CD8-positive, alpha-beta memory T cell (primary cell): ENCODE measurements at places on chromosomes 3 and 15. TPM values are rescaled to one million over a fixed set of nuclear protein-coding genes. Genes with fewer than 3 reads are reported as not detected.
A peak's percentile ranks its signal among the peaks of the same experiment; 100 is the strongest.

- no peak for DNase-seq
- no peak overlapping the region for H3K27ac ChIP-seq
Observed at GRCh38 chr3:39294446-39295183, 14.8 kb upstream of the CX3CR1 start.

The SPSB4 gene
- not detected for total RNA-seq

The STRIT1 gene
- not detected for total RNA-seq

GRCh38 chr3:21159543-21159906, 591.5 kb downstream of the ZNF385D start:
- no peaks in the 10 kb centered on the region for H3K4me1 ChIP-seq
- H3K27ac ChIP-seq = no peak overlapping the region
- no peak for DNase-seq
- no peaks in the 10 kb centered on the region for H3K36me3 ChIP-seq
- no peak overlapping the region for H3K4me3 ChIP-seq

The ZMYND10 gene
- total RNA-seq = 1.3 TPM

The SLC2A2 gene
- not detected for total RNA-seq

DNA sequence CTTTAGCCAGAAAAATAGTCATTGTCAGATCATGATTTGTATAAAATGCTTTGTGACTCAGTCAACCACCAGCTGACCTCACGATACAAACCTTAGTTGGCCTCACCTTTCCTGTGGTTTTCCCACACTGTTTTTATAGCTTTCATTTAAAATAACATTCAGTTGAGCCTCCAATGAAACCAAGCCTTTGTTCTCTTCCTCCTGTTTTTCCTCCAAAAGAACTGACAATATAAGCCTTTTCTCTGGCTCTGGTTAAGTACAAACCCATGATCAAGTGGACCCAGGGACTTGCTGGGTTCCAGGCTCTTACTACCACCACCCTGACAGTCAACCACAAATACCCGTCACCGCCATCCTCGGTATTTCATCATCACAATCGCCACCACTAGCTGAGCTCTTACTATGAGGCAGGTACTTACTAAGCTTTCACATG, 81.7 kb downstream of the TAMM41 start:
- peaks cover 2% of the 10 kb centered on the region for H3K4me1 ChIP-seq
- peaks cover 3% of the 10 kb centered on the region for H3K27me3 ChIP-seq
- H3K36me3 ChIP-seq = no peaks in the 10 kb centered on the region
- H3K4me3 ChIP-seq = no peak overlapping the region
- DNase-seq = no peak

The ROBO1 gene
- 0.59 TPM for total RNA-seq

DNA sequence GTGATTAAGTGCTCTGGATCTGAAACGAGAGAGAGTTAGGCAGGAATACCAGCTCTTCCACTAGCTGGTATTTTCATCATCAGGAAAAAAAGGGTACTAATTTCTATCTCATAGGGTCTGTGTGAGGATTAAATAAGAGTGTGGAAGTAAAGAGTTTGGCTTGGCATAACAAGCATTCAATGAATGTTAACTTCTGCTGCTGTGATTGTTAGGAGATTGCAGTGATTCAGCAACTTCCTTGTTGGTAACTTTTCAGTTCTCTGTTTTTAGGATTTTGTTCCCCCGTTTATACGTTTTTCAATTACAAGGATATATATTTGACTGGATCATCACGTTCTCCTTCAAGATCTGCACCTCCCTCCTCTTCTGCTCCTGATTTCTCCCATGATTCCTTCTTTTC, 65.9 kb upstream of the MYO5C start:
- H3K36me3 ChIP-seq = peaks cover 3% of the 10 kb centered on the region
- no peaks in the 10 kb centered on the region for H3K27me3 ChIP-seq
- no peak overlapping the region for H3K27ac ChIP-seq
- no peak for DNase-seq
- H3K4me1 ChIP-seq = no peaks in the 10 kb centered on the region

DNA sequence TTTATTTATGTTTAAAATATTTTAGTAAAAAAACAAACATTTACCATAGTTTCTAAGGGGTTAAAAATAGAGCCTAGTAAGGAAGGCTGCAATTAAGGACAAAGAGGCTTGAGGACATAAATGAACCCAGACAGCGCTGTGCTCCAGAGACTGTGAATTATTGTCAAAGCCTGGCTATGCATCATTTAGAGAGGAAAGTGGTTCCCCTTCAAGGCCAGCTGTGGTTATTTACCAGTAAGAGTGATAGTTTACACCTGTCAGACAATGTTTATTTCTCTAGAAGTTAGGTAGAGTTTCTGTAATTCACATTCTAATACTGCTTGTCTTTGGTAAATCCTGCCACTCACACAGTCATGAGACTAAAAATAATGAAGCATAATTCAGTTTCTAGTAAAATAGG, 32.4 kb upstream of the PIK3R4 start:
- no peak overlapping the region for H3K4me3 ChIP-seq
- H3K27me3 ChIP-seq = no peaks in the 10 kb centered on the region
- no peaks in the 10 kb centered on the region for H3K4me1 ChIP-seq
- no peak overlapping the region for H3K27ac ChIP-seq
- no peak for DNase-seq

GRCh38 chr15:92305343-92305742, 88.3 kb upstream of the ST8SIA2 start:
- no peak overlapping the region for H3K27ac ChIP-seq
- no peak for DNase-seq
- no peaks in the 10 kb centered on the region for H3K4me1 ChIP-seq
- H3K27me3 ChIP-seq = no peaks in the 10 kb centered on the region

GRCh38 chr15:56930669-56931313, 12.3 kb downstream of the TCF12 start:
- H3K27ac ChIP-seq = no peak overlapping the region
- no peaks in the 10 kb centered on the region for H3K27me3 ChIP-seq
- H3K4me3 ChIP-seq = no peak overlapping the region
- no peaks in the 10 kb centered on the region for H3K36me3 ChIP-seq
- DNase-seq = no peak

The RHOV gene
- 0.24 TPM for total RNA-seq

DNA sequence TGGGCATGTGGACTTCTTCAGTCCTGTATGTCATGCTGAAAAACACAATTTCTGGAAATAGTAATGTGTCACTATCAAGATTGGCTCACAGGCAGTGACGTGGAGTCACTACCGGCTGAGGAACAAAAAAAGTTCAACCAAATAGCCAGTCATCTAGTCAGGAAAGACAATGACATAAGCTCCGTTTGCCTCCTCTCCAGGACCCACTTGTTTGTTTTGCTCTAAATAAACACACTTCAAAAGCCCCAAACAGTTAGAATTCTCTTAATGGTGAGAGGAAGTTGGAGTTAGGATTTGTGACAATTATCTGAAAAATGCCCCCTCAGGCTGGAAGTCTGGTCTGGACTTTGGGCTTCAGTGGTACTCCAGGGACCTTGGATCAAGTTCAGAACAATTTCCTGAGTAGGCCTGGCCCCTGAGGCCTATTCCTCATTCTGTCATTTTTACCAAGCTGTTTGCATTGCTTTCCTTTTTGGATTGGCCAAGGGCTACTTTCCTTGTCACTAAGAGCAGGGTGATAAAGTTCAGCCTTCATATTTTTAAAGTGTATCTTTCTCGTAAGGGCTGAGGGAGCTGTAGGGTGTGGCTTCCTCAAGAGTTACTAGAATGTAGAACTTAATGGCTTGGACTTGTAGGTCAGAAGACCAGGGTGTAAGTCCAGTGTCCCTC, 98.9 kb downstream of the EOMES start:
- no peak overlapping the region for H3K4me3 ChIP-seq
- H3K27ac ChIP-seq = no peak overlapping the region
- H3K27me3 ChIP-seq = no peaks in the 10 kb centered on the region
- H3K4me1 ChIP-seq = peaks cover 10% of the 10 kb centered on the region

DNA sequence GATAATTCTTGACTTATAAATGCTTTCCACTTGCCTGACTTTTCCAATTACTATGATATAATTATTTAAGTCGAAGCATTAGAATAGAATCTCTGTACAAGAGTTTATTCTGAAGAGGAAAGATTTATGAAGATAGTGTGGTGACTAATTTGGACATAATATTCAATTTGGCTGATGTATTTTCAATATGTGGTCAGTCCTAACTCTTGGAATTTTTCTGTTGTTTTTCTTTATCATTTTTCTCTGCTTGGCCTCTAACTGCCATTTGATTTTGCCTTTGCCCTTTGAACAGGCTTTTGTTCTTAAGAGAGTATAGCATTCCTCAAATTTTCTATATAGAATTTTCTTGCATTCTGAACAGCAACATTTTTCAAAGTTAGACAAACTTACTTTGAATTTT, 2.6 kb upstream of the MDFIC2 start:
- H3K27me3 ChIP-seq = no peaks in the 10 kb centered on the region
- DNase-seq = no peak
- H3K27ac ChIP-seq = no peak overlapping the region
- H3K4me1 ChIP-seq = no peaks in the 10 kb centered on the region
- H3K36me3 ChIP-seq = no peaks in the 10 kb centered on the region

GRCh38 chr15:85492406-85492805, 112.0 kb downstream of the AKAP13 start:
- H3K27ac ChIP-seq = no peak overlapping the region
- DNase-seq = no peak
- H3K36me3 ChIP-seq = no peaks in the 10 kb centered on the region
- peaks cover 8% of the 10 kb centered on the region for H3K4me1 ChIP-seq
- no peaks in the 10 kb centered on the region for H3K27me3 ChIP-seq

- H3K4me1 ChIP-seq = no peaks in the 10 kb centered on the region
- no peaks in the 10 kb centered on the region for H3K27me3 ChIP-seq
- no peak overlapping the region for H3K4me3 ChIP-seq
- H3K36me3 ChIP-seq = no peaks in the 10 kb centered on the region
- no peak overlapping the region for H3K27ac ChIP-seq
- DNase-seq = no peak
Observed at GRCh38 chr3:68207327-68207726, 552.9 kb upstream of the SUCLG2 start.

The ARHGAP31 gene
- 25.8 TPM for total RNA-seq

DNA sequence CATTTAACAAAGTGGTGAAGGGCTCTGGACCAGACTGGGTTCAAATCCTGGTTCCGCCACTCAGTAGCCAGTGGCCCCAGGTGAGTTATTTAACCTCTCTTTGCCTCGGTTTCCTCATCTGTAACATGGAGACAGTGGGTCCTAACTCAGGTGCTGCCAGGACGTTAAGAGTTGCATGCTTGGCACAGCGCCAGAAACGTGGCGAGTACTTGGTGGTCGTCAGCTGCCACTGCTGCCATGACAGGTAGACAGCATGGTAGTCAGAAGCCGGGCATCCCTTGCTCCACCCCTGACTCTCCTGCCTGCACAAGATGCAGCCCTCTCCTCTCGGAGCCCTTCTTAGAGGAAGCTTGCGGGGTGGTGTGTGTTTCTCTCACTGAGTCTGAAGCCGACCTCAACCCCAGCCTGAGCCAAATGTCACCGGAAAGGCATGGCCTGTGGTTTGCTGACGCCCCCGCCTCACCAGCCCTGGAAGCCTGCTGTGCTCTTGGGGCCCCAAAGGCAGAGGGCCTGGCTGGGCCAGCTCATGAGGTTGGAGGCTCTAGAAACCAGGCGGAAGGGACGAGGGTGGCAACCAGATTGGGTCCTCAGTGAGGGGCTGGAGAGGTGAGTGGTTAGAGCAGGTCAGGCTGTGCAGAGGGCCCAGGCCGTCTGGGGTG, 160.8 kb upstream of the TLE3 start:
- H3K27ac ChIP-seq = no peak overlapping the region
- no peaks in the 10 kb centered on the region for H3K27me3 ChIP-seq
- peak; percentile 82 for DNase-seq
- peak overlapping the region; percentile 38 for H3K4me3 ChIP-seq
- H3K36me3 ChIP-seq = no peaks in the 10 kb centered on the region

- H3K4me3 ChIP-seq = no peak overlapping the region
- no peaks in the 10 kb centered on the region for H3K27me3 ChIP-seq
- DNase-seq = no peak
Observed at GRCh38 chr3:53554559-53555067, 60.2 kb downstream of the CACNA1D start.

GRCh38 chr3:140972833-140973232, 31.2 kb downstream of the SLC25A36 start:
- H3K36me3 ChIP-seq = peaks cover 9% of the 10 kb centered on the region
- DNase-seq = no peak
- H3K27me3 ChIP-seq = no peaks in the 10 kb centered on the region

DNA sequence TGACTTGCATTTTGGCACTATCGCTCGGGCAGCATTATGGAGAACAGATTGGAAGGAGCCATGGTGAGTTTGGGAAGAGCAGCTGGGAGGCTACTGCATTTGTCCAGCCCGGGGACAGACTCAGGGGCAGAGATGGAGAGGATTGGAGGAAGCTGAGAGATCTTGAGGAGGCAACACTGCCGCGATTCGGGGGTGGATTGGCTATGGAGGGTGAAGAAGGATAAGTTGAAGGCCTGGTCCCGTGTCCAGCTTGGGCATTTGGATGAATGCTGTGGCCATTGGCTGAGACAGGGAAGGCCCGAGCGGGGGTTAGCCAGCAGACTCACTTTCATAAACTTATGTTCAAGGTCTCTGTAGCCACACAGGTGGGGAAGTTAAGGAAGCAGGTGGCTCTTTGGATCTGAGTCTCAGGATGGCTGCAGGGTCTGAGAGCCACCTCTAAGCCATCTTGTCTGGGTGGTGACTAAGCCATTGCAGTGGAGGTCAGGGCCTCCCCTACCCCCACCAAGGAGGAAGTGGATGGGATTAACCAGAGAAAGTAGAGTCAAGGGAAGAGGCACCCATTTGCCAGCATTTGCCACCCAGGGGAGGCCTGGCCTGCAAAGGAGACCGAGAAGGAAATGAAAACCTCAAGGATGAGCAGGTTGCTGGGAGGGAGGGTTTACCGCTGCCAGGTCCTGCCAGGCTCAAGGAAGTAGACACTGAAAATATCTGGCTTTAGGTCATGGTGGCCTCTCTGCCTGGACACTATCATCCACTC, 144.0 kb upstream of the TLE3 start:
- no peak overlapping the region for H3K27ac ChIP-seq
- H3K4me1 ChIP-seq = peaks cover 20% of the 10 kb centered on the region
- no peak for DNase-seq
- H3K4me3 ChIP-seq = no peak overlapping the region
- no peaks in the 10 kb centered on the region for H3K27me3 ChIP-seq

The COMMD4 gene
- total RNA-seq = 110 TPM

The SEMA4B gene
- total RNA-seq = 8.8 TPM

- H3K4me1 ChIP-seq = peaks cover 5% of the 10 kb centered on the region
- peaks cover 5% of the 10 kb centered on the region for H3K27me3 ChIP-seq
- no peaks in the 10 kb centered on the region for H3K36me3 ChIP-seq
- H3K27ac ChIP-seq = no peak overlapping the region
Observed at GRCh38 chr15:67859331-67859946, 19.6 kb upstream of the RNU6-1 start.

GRCh38 chr3:160950542-160950941, 154.6 kb downstream of the B3GALNT1 start:
- no peak for DNase-seq
- H3K36me3 ChIP-seq = no peaks in the 10 kb centered on the region
- H3K27me3 ChIP-seq = no peaks in the 10 kb centered on the region
- H3K27ac ChIP-seq = no peak overlapping the region

DNA sequence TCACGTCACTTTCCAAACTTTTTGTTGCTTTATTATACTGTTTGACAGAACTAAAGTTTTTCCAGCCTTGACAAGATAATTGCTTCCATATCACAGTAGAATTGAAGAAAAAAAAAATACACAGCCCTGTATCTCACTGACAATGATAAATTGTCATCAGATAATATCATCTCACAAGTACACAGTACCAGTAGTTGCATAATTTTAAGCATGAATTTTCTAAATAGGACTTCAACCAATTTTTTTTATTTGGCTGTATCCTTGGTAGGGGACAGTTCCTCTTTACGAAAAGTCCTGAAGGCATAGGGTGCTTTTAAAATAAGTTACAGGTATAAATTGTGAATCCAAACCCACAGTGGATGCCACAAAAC, 230.7 kb downstream of the ATP8B4 start:
- no peaks in the 10 kb centered on the region for H3K36me3 ChIP-seq
- H3K27me3 ChIP-seq = no peaks in the 10 kb centered on the region
- DNase-seq = no peak
- H3K27ac ChIP-seq = no peak overlapping the region

The ATP8B4 gene
- 8.5 TPM for total RNA-seq

The KCNMB3 gene
- total RNA-seq = 0.71 TPM

The FAM107A gene
- not detected for total RNA-seq
